ENCODE measurements at places on chromosomes 16 and 17.

GRCh38 chr17:57830880-57831279 is 19.0 kb downstream of the MRPS23 start:
- no peak for DNase-seq

GRCh38 chr16:74667255-74667700 is 601 bp upstream of the RFWD3 start:
- peak; percentile 31 for DNase-seq

- no peak for DNase-seq
Observed at GRCh38 chr17:57866319-57866718, 16.5 kb upstream of the MRPS23 start.

DNA sequence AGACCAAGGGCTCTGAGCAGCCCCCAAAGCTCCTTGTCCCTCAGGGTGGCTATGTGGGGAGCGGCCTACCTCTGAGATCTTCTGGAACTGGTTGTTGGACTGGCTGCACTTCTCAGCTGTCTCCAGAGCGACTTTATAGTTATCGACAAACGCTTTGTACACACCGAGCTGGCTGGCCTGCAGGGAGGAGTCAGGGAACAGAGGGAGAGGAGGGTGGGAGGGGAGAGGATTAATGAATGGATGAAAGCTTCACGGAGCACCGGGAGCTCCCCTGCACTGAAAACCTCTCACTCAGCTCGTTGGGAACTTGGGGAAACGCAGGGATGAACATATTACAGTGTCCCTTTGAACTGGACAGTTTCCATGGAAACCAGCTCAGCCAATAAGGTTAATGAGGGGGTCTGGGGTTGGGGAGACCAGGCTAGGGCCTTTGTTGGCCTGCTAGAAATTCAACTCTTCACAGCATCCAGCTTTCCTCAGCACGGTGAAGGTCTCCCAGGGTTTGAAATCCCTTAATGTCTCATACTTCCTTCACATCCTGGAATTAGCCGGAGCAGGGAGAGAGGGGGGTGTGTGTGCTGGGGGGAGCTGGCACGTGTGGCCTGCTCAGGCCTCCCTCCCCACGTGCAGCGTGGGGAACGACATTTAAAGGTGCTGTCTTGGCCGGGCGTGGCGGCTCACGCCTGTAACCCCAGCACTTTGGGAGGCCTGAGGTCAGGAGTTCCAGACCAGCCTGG is 86.7 kb downstream of the TIMM22 start:
- DNase-seq = no peak

DNA sequence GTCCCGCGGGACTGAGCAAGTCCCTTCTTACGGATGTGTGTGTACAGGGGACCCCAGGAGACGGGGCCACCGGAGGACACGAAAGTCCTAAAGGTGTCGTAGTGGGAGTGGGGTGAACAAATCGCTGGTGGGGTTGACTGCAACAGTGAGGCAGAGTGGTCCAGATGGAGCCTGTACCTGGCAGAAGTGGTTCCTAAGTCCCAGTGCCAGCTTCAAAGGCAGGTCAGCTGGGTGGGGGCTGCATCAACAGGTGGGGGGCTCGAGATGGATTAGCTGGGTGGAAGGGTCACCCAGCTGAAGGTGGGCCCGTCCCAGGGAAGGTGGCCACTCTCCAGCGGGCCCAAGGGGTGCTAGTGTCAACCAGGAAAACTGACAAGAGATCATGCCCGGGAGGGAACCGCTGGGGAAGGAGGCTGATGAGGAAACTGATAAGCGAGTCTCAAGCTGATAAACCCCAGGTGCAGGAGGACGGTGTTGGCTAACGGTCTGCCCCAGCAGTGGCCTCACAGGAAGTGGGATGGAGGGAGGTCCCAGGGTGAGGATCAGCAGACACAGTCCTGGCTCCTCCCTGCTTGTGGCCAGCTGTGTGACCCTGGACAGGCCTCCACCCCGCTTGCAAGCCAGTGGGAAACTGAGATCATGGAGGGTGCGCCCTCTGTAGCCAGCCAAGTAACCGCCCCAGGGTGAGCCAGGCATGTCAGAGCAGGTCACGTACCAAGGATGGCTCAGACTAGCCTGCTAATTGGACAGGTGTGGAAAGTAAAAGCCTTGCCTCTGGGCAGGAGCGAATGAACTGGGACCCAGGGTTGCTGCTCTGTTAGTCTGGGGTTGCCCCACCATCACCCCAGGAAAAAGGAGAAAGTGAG is 1.0 kb downstream of the ORAI3 start:
- peak; percentile 70 for DNase-seq

DNA sequence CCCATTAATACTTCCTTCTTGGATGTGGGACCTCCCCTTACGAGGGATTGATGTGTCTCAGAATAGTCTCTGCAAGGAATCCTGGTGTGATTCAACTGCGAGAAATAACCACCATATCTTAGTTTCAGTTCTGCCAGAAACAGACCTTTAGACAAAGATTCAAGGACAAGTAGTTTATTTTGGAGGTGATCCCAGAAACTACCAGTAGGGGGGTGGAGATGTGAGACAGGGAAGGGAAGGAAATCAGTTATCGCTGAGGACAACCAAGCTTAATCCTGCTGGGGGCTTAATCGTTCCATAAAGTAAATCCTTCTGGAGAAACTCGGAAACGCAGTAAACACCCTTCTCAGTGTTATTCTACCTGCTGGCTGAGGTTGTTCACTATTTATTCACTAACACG is 5.0 kb upstream of the SDR42E1 start:
- no peak for DNase-seq

GRCh38 chr17:64991726-64992125 is 64.8 kb downstream of the GNA13 start:
- no peak for DNase-seq

DNA sequence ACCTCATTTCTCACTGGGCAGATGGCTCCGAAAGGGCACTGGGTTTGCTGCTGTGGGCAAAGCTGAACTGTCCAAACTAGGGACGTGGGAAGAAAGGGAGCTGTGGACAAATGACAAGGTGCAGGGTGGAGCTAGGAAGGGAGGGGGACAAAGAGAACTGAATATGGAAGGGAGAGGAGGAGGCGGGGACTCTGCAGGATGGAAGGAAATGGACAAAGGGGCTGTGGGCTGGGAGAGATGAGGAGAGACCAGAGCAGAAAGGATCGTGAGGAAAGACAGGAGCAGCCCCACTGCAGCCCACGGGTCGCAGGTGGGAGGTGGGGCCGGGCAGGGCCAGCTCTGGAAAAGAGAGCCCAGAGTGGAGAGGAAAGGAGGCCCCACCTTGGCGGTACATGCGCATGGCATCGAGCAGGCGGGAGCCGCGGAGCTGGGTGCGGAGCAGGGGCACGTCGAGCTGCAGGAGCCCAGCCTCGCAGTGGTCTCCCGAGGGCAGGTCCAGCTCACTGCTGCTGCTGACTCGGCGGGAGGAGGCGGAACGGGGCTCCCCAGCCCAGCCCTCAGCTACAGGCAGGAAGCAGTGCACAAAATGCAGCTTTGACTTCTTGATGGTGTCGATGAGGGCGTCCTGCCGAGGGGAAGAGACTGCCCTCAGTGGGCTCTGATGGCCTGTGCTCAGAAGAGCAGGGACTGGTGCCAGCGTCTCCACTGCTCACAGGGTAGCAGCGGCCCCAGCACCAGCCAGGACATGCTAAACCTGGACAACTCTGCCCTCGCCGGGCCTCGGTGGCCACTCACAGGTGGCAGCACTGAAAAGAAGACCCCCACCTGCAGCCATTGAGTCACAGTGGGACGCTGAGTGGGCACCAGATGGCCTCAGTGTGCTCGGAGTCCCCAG is 66.8 kb downstream of the PIPOX start:
- no peak for DNase-seq

DNA sequence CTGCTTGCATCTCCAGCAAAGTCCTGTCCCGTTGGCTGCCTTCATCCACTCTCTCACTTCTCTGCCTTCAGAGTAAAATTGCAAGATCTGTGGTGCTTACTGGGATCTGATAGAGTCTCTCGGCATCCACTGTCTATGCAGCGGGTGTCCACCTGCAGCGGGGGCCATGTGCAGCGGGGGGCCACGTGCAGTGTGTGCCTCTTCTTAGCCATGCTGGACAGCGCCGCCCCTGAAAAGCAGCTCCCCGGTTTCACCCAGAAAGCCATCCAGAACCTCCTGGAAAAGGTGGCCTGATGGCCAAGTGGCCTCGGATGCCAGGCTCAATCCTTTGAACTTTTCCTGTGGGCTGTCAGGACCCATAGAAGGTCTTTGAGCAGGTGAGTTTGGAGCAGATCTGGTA is 9.5 kb downstream of the STX4 start:
- no peak for DNase-seq

- DNase-seq = no peak
Observed at GRCh38 chr16:86198206-86199118, 299.5 kb downstream of the IRF8 start.

All from GM10248 (cell line).